ENCODE measurements at places on chromosomes 6 and 20.

GRCh38 chr6:5619249-5619648, 357.9 kb downstream of the FARS2 start:
- DNase-seq, result no peak

- no peak for DNase-seq
Observed at GRCh38 chr20:34043025-34043424, 49.3 kb downstream of the RALY start.

- DNase-seq, result no peak
Observed at GRCh38 chr20:47293631-47294030, 62.9 kb downstream of the ZMYND8 start.

DNA sequence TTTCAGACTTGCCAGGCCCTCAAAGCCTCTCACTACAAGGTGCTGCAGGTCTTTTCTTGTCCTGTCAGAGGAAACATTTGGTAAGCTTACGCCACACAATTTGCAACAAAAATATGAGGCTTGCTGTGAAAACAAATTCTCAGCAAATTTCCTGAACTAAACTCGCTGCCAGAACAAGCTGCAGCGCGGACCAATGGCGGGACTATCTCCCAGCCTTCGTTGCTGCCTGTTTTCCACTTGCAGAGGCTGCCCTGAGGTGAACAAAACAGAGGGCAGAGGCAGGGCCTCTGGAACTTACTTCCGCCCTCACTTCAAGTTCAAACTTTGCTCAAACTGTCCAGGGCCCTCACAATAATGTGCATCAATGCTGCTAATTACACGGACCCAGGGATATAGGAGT, 12.4 kb downstream of the UQCC2 start:
- no peak for DNase-seq

GRCh38 chr6:154041001-154041400, 2.0 kb downstream of the OPRM1 start:
- no peak for DNase-seq
